ENCODE measurements at places on chromosomes 1 and 21.

- DNase-seq: no peak
Measured at GRCh38 chr1:184506481-184506880, 119.7 kb downstream of the C1orf21 start.

GRCh38 chr1:94039514-94039870 is 81.5 kb downstream of the ABCA4 start:
- no peak for DNase-seq

DNA sequence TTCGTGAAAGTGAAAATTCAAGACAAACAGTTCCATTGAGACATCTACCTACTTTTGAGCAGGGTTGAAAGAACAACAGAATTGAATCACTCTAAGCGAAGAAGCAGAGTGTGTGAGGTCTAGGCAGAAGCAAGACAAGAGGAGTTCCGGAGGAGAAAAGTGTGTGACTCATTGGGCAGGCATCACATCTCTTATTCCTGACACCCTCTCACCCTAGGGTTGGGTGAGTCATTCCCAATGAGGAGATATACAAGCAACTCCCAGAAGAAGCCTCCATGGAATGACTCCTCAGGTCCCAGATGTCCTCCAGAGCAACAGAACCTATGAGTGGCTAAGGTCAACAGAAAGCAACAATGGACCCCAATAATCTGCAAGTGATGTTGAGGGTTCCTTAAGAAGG is 138.1 kb downstream of the TPR start:
- DNase-seq: peak; percentile 88

DNA sequence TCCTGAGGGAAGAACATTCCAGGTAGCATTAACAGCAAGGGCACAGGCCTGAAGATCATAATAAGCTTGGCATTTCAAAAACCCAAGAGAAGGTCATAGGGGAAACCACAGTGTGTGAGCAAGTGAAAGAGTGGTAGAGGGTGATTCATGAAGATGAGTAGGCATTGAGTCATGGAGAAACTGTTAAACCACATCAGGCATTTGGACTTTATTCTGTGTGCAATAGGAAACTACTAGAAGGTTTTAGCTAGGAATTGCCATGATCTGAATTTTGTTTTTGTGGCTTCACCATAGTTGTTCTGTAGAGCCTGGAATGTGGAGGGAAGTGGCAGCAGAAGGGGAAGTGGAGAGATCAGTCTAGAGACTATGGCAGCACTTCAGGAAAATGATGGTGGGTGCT is 359.0 kb upstream of the PTBP2 start:
- peak; percentile 97 for DNase-seq

DNA sequence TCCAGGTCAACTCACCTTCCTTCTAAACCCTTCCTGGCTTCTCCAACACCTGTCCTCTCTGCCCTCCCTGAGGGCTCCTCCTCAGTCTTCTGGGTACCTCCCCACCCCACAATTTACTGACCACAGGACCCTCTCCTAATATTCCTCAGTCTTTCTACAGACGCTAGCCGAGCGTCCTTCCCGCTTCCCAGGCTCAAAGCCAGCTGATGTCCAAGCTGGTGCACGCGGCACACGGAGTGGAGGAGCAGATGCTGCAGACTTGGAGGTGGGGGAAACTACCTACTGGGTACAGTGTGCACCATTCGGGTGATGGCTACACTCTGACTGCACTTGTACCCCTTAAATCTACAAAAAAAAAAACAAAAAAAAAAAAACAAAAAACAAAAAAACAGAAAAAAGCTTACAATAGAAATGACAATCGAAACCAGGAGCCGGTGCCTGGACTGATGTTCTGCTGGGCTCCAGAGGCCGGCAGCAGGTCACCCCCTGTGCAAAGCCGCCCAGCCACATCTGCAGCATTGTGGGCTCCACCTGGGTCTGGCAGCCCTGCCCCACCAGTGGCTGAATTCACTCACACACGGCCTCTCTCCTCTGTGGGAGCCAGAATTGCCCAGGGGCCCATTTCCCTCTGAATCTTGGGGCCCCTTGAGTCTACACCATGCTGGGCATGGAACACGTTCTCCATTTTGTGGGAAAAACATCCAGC is 7.0 kb downstream of the TRIM11 start:
- DNase-seq: no peak

DNA sequence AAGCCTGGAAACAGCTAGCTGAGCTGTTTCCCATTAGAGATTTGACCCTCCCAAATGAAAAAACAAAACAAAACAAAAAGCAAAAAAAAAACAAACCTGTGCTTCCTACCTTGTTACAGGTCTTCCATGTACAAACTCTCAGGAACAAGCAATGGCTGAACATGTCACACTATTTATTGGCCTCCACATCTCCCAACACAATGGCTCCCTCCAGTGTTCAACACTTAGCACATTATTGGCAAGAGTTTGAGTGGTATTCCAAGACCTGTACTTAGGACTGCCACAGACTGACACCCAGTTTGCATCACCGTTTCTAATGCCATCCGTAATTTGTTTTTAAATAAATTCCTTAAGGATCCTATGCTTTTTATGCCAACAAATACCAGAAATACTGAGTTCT is 195.0 kb upstream of the OLFM3 start:
- DNase-seq: no peak
